CD4-positive, alpha-beta T cell treated with Interleukin-6 at 100 ng/mL for 8 hours (primary cell): ENCODE measurements at places on chromosomes 7 and 10.
A peak's percentile ranks its signal among the peaks of the same experiment; 100 is the strongest.

- no peak for DNase-seq
These were observed 8.1 kb upstream of the ADAP1 start for GRCh38 chr7:962401-963081.

DNA sequence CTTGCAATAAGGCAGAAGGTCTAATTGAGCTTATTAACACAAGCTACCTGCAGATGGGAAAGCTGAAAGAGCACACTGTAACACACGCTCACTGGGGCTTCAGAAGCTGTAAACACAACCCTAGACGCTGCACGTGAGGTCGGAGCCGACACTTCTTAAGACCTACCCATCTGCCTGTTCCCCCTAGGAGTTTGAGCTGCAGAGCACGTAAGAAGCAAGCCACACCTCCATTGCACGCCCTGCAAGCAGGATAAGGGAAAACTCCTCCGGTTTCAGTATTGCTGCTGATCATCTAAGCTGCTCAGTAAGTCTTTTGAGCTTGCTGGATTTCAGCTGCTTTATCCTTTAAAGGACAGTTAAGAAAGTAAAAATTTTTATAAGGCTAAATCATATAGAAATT, 244.0 kb upstream of the ZWINT start:
- DNase-seq, result no peak

- DNase-seq, result peak; percentile 13
These were observed 137.3 kb downstream of the ELMO1 start for GRCh38 chr7:37311355-37311754.

DNA sequence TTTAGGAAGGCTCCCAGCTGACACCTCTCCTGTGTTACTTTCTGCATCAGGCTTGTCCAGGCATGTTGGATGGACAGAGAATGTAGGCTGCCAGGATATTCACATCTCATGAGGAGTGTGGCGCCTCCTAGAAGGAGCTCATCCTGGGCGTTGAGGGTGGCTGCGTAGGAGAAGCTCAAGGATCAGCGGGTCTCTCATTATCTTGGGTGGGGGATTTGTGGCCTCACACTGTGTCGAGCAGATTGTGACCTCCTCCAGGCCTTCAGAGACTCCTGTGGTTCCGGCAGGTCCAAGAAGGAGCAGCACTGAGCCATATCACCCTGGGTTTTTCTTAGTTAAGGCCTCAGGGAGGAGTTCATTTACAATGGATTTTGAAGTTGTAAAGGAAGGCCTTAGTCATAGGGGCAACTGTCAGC, 8.7 kb upstream of the COBL start:
- no peak for DNase-seq

- no peak for DNase-seq
These were observed 537 bp upstream of the MRPS24 start for GRCh38 chr7:43869867-43870240.

DNA sequence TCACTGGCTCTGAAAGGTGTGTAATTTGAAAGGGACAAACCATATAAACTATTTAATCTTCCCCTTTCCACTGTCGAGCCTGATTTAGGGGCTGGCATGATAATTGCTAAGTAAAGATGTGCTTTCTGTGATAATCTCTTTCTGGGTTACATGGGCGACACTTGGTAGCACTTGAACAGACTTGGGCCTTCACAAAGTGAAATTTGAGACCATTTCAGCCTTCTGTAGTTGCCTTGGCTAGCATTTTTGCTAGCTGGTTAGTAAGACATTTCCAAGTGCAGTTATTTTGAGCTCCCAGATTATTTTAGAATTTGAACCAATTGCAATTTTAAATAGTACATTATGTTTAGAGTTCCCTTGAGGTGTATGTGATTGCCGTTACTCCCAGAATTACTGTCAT, 432.7 kb upstream of the GALNT17 start:
- DNase-seq, result no peak

GRCh38 chr7:46292741-46293140, 371.7 kb upstream of the IGFBP3 start:
- DNase-seq, result no peak

DNA sequence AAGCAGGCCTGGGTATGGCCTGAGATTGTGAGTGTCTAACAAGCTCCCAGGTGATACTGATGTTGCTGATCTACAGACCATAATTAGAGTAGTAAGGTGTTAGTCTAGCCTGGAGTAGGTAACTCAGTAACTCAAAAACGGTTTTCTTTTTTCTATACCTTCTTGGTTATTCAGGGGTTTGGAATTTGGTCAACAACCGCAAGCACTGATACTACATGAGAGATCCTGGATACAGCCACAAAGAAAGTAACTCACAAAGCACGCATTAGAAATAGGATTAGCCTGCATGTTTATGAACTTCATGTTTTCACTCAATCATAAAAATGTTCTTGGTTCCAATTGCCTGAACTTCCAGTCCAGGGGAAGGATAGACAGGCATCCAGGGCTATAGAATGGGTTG, 803.5 kb downstream of the MAGI2 start:
- DNase-seq, result no peak

DNA sequence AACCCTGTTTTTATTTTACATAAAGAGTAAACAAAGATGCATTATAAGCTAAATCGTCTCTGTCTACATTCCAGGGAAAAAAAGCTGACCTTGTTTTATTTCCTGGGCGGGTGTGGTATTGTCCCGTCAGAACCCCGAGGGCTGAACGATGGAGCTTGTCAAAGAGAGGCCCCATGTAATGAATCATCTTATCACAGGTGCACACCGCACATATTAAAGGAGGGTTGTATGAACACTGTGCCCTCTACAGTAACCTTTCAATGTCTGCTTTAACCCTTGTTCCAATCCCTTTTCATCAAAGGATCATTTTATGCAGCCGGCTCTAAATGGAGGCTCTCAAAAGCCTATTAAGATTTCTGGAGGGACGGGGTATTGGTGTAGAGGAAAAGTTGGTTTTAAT, 158.5 kb upstream of the YAE1 start:
- no peak for DNase-seq

DNA sequence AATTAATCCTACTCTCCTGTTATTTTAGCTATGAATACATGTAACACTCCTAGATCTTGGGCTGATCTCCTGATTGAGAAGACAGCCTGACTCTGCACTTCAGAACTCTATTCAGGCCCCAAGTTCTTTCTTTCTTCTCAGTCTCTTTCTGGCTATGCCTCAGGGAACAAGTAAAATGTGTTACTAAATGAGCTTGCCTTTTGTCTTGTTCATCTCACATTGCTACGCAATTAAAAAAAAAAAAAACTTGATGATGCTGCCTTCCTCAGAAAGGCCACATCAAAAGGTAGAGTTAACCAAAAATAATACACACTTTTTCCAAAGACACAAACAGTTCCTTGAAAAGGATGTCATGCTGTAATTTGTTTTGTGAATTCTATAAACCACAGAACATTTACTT, 258.1 kb downstream of the TWIST1 start:
- DNase-seq, result no peak

GRCh38 chr10:27344568-27345454, 104.2 kb upstream of the ACBD5 start:
- no peak for DNase-seq
